Putamen (tissue), 1 donor: ENCODE measurements at places on chromosomes 2 and 18.
A peak's percentile ranks its signal among the peaks of the same experiment; 100 is the strongest.

GRCh38 chr2:111665011-111665410, 219.0 kb downstream of the ANAPC1 start:
- DNase-seq = no peak

DNA sequence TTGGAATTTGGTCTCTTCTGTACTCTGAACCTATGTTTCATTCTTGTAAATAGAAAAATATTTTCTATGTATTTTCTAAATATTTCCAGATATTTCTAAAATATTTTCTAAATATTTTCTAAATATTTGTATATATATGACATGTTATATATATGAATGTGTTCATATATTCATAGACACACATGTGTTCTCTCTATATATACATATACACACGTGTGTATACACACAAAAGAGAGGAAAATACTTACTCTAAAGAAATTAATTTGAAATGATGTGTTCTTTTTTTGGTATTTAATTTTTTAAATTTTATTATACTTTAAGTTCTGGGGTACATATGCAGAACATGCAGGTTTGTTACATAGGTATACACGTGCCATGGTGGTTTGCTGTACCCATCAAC, 589.6 kb downstream of the LRRTM4 start:
- no peak for DNase-seq

GRCh38 chr2:235098269-235098668, 146.5 kb downstream of the SH3BP4 start:
- DNase-seq = no peak

DNA sequence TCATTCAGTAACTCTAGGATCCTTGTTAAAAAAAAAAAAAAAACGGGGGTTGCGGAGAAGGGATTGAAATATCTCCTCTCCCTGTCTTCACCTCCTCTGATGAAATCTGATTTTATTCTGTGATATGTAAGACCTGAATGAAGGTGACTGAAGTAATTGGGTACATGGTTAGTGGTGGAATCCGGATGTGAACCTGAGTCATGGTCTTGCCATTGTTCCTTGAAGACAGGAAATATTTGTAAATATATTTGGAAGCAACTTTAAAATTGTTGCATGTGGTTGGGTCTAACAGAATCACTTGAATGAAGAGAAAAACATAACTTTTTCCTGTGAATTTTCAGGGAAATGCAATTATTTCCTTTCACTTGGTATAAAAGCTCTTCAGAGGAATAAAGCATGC, 3.0 kb upstream of the IL1A start:
- no peak for DNase-seq

- no peak for DNase-seq
These were observed 141.3 kb upstream of the LYPD1 start for GRCh38 chr2:132811148-132811915.

GRCh38 chr2:191946471-191947182, 99.7 kb upstream of the CAVIN2 start:
- DNase-seq = no peak

DNA sequence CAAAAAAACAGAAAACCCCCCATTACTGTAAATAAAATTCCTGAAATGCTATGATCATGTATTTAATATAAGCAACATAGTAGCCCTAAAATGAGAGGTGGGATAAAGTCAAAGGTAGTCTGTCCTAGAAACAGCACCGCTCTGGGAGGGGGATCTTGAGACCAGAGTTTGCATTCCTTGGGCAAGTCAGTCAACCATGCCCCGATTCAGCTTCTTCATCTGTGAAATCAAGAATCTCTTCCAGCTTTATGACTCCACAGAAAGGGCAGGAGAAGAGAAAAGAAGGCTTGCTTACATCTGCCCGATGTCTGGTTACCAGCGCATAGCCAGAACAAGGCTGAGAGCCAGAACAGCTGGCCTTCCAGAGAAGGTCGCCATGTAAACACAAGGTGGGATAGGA, 2.1 kb upstream of the FBLN7 start:
- DNase-seq = no peak

DNA sequence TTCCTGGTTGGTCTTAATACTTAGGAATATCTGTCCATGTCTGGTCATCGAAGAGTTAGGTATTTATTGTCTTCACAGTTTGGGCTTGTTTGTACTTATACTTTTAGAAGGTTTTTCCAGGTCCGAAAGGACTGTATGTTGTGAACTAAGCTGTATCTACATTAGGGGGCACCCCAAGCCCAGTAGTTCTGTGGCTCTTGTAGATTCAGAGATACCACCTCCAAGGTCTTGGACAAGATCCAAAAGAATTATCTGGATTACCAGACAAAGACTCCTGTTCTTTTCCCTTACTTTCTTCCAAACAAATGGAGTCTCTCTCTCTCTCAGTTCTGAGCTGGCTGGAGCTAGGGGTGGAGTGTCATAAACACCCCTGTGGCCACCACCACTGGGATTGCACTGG, 328.7 kb downstream of the ZNF804A start:
- DNase-seq = no peak

DNA sequence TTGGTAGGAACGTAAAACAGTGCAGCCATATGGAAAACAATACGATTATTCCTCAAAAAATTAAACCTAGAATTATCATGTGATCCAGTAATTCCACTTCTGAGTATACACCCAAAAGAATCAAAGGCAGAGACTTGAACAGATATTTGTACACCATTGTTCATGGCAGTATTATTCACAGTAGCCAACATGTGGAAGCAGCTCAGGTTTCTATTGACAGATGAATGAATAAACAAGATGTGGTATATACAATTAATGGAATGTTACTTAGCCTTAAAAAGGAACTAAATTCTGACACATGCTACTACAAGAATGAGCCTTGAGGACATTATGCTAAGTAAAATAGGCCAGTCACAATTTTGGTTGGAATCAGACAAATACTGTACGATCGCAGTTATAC, 14.2 kb upstream of the RTTN start:
- no peak for DNase-seq

- peak; percentile 53 for DNase-seq
These were observed 23.6 kb downstream of the SUCLG1 start for GRCh38 chr2:84435345-84436025.

GRCh38 chr2:197286805-197287595, 23.6 kb downstream of the ANKRD44 start:
- peak; percentile 73 for DNase-seq

- DNase-seq = no peak
These were observed 97.1 kb upstream of the TNP1 start for GRCh38 chr2:216956820-216957493.

- no peak for DNase-seq
These were observed 82.6 kb upstream of the FRZB start for GRCh38 chr2:182949052-182949451.

DNA sequence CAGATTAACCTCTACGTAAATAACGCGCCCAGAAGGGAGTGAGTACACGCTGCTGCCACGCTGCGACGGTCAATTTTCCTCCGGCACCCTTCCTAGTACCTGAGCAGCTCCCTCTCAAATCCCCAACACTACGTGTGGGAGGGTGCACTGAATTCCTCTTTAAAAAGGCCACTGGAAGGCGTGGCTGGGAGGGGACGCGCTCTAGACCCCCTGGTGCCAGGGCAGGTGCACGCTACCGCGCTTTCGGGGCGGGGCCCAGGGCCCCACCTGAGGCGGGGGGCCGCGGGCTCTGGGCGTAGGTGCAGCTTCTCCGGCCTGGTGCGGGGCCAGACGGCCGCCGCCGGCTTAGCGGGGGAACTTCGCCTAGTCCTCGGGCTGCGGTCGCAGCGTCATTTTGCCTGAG, 668 bp upstream of the ANKRD12 start:
- DNase-seq = no peak

GRCh38 chr2:164979113-164979512, 23.8 kb upstream of the SLC38A11 start:
- no peak for DNase-seq

GRCh38 chr18:30683836-30684235, 358.7 kb downstream of the DSC3 start:
- no peak for DNase-seq

GRCh38 chr2:161139098-161139987, 20.9 kb upstream of the TANK start:
- DNase-seq = no peak

GRCh38 chr18:23134780-23135549, at the start of gene CABLES1:
Gene CABLES1, plus strand, starts transcription at chr18:23135485. Its CDS starts 278 bp downstream, at chr18:23135763.
- no peak for DNase-seq

DNA sequence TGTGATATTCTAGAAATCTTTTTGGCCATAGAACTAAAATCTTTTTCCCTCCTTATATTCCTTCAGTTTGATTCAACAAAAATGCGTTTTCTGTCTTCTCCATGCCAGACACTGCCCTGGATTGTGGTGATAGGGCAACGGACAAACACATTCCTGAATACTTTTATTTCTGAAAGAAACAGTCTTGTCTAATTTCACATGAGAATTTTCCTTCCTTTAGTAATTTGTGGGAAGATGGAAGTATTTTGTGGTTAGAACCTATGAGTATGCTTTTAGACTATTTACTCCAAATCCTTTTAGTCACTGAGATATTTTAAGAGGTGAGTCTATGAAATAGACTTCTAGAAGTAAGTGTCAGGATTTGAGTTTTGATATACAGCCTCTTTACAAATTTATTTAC, 49.6 kb downstream of the COL5A2 start:
- no peak for DNase-seq

DNA sequence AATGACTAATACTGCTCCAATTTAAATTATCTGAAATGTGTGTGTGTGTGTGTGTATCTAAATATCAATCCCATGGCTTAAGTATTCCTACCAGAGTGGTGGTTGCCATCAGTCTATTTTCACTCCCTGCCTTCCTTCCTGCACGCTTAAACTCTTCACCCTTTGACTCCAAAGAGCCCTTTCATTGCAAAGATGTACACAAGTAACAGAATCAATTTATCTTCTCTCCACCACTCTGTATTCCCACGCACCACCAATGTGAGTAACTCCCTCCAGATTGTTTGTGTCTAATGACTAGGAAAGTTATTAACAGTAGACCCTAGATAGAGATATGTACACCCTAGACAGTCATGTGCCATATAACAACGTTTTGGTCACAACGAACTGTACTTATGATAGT, 42.8 kb downstream of the ARL6IP6 start:
- DNase-seq = no peak

DNA sequence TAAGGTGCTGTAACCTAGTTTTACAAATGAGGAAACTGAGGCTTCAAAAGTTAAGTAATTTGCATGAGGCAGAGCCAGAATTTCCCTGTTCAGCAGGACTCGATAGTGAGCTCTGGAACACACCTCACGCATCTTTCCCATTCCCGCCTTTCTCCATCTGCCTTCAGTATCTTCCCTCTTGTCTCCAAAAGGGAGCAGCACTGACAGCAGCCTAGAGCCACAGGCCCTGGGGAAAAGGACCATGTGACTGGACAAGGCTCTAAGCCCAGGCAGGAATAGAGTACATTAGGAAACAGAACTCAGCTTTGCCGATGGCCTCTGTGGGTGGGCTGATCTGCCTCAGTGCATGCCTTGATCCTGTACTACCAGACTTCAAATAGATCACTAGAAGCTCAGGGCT, 21.5 kb downstream of the GPR155 start:
- DNase-seq = no peak

GRCh38 chr18:46630991-46631390, 26.0 kb downstream of the LOXHD1 start:
- DNase-seq = no peak
